ENCODE measurements at places on chromosomes 1 and 21.

DNA sequence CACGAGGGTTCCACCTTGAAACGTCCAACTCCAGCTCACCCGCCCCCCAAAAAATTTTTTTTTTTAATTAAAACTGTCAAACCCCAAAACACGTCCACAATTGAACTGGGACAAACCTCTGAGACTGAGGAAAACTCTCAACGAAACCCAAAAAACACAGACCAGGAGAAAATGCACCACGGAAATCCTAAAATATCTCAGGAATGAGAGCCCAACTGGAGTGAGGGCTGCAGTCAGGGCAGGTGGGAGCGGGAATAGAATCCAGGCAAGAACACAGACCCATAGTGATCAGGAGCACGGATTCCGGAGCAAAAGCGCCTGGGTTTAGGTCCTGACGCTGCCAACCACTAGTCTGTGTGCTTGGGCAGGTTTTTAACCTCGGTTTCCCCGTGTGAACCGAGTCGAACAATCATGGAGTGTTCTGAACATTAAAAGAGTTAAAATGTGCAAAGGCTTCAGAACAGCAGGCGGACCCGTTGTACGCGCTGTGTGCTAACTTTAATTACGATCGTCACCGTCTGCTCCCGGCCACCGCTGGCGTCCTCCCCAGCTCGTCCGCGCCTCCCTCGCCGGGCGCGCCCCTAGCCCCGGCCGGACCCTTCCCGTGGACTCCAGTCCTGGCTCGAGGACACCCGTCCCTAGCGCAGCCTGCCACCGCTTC is 624 bp downstream of the ARHGAP29 start:
- DNase-seq = no peak

DNA sequence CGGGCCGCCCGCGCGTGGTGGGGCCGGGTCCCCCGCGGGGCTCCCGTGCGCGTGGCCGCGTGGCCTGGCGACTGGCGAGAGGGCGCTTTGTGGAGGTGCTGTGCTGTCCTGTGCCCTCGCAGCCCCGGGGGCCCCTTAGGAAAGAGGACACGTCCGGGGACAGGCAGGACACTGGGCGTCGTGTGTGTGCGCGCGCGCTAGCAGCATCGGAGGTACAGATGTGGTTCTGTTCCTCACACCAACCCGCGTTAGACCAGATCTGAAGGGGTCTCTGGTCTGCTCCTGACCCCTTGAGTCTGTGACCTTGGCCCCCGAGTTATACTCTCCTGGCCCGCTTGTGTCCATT is 489 bp downstream of the ACTN2 start:
- DNase-seq = no peak

DNA sequence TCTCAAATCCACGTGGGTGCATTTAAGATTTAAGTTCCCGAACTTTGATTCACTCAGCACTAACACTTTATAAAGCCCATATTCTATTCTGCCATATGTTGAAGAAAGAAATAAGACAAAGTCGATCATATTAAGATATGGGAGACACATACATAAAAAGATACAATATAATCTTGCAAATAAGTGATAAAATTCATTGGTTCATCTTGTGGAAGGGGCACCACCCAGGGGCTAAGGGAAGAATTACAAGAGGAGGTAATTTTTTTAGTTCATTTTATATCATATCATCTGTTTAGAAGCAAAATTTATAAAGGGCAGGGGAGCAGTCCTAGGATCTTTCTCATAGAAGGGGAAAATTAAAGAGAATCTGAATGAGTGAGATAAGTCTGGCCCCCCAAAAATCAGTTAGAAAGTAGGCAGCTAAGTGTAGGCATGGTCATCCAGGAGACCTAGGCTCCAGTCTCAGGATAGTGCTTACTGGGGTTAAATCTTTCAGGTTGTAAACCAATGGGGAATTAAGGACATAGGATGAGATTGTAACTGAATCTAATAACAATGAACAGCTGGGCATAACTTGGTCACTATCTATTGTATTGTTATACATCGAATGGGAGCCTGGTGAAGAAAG is 124.2 kb upstream of the L1TD1 start:
- no peak for DNase-seq

- DNase-seq = no peak
These were observed 25.0 kb downstream of the TATDN3 start for GRCh38 chr1:212816567-212817278.

DNA sequence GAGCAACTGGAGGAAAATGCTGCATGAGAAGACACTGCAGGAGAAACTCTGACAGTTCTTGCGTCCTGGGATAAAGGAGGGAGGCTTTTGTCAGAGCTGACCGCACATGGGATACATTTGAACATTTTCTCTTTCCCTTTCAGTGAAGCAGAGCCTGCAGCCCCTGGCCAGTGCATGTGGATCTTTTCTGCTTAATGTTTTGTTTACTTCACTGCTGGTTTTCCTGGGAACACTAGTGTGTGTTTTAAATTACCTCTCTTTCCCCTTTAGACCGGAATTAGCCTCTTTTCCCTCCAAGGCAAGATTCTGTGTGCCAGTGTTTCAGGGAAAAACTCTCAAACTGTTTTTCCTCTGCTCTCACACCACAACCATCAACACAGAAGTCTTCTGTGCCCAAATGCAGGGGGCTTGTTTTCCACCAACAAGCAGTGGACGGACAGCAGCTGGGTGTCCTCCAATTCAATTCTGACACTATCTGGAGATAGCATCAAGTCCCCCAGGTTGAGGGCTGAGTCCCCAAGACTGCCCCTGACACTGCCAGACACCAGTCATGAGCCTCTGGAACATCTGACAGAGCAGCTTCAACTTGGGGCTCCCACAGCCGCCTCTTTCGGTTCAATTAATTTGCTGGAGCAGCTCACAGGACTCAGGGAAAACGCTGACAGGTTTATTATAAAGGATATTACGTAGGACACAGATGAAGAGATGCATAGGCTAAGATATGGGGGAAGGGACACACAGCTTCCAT is 136.2 kb downstream of the RHOU start:
- DNase-seq = no peak

GRCh38 chr1:155106862-155107261 is 20.8 kb upstream of the EFNA1 start:
- DNase-seq = no peak

- no peak for DNase-seq
These were observed 117.3 kb downstream of the KAZN start for GRCh38 chr1:14715802-14716201.

- no peak for DNase-seq
These were observed 18.4 kb upstream of the FOXO6 start for GRCh38 chr1:41342774-41343355.

GRCh38 chr1:193799948-193800690 is 613.7 kb upstream of the B3GALT2 start:
- DNase-seq = no peak

DNA sequence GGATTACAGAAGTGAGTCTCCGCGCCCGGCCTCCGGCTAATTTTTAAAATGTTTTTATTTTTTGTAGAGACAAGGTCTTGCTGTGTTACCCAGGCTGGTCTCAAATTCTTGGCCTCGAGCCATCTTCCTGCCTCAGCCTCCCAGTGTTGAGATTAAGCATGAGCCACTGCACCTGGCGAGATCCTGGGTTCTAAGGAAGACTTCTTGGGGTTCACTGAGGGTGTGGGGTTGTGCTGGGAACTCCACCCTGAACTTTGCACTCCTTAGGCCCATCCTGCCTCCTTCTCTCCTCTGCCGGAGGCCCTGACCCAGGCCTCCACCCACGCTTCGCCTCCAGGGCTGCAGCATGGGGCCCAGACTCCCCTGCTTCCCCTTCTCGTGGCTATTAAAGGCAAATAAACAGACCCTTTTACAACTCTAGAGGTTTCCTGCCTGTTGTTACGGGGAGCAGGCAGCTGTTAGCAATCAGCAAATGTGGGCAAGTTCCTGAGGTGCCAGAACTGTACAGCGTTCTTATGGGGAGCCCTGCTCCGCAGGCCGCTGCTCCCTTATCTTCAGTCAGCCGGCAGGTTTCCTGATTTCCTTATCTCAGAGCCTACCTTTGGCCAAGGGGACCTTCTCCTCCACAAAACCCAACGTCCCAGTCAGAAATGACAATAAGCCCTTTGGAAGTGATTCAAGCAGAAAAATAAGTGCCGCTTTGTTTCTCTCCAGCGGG is 41.0 kb upstream of the LIN9 start:
- DNase-seq = no peak

GRCh38 chr1:62382658-62382955 is 54.2 kb upstream of the USP1 start:
- DNase-seq = no peak

DNA sequence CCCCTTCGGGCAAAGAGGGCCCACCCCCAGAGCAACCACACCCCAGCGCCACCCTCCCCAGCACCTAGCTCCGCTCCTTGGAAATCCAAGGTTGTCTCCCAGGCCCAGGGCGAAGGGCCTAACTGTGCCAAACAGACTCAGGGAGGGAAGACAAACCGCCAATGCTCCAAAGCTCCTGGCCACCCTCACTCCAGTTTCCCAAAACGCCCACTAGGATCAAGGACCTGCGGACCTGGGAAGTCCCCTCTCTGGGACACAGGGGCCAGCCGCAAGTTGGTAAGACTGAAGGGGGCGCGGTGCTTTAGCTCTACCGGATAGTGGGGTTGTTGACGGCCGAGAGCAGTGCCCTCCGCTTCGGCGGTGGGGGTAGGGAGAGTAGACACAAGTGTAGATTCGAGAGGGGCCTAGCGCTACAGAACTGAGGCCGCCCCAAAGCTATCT is 581 bp downstream of the IRF6 start:
- DNase-seq = no peak

DNA sequence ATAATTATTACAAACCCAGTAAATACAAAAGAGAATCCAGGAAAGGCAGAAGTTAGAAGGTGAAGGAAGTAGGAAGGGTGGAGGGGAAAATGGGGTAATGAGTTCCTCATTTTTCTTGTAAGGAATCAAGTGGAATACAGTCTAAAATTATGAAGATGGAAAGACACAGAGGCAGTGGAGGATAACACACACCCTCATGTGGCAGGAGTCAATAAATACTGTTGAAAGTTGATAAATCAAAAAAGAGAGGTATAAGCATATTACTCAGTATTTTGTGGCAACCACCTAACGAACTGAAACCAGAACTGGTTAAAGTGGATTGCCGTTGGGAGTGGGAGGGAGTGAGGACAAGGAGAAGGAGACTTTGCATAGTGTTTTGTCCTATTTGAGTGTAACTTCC is 78.6 kb upstream of the SLC44A3 start:
- DNase-seq = no peak

DNA sequence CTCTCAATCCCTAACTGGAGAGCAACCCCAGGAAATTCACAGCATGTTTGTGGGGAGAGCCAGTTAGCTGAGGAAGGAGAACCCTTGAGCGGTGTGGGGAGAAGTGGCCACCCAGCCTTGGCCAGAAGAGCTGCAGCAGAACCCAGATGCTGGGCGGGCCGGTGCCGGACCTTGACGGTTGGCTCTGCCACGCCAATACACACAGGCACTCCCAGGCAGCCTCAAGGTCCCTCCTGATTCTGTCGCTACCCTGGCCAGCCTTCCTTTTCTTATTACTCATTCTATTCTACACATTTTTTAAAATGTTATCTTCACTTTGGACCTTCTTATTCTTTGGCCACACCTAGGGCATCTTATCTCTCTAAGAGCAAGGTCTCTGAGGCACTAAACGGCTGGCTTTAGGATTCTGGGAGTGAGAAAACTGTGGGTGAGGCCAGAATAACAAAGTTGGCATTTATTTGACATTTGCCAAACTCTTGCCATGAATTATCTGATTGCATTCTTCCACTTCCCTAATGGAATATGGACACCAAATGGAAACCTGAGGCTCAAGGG is 50.4 kb upstream of the GPR37L1 start:
- no peak for DNase-seq

GRCh38 chr1:179296356-179297104 is 2.9 kb downstream of the SOAT1 start:
- no peak for DNase-seq

DNA sequence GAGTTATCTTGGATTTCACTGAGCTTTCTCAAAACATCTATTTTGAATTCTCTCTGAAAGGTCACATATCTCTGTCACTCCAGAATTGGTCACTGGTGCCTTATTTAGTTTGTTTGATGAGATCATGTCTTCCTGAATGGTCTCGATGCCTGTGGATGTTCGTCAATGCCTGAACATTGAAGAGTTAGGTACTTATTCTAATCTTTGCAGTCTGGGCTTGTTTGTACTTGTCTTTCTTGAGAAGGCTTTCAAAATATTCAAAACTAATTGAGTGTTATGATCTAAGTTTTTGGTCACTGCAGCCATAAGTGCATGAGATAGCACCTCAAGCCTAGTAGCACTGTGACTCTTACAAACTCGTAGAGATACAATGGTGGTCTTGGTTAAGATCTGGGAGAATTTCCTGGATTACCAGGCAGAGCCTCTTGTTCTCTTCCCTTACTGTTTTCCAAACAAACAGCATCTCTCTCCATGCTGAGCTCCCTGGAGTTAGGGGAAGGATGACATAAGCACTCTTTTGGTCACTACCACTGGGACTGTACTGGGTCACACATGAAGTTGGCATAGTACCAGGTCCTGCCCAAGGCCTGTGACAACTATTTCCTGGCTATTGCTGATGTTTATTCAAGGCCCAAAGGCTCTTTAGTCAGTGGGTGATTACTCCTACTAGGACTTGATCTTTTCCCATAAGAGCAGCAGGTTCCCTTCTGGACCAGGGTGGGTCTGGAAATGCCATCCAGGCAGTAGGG is 25.6 kb downstream of the SLC22A15 start:
- DNase-seq = no peak

DNA sequence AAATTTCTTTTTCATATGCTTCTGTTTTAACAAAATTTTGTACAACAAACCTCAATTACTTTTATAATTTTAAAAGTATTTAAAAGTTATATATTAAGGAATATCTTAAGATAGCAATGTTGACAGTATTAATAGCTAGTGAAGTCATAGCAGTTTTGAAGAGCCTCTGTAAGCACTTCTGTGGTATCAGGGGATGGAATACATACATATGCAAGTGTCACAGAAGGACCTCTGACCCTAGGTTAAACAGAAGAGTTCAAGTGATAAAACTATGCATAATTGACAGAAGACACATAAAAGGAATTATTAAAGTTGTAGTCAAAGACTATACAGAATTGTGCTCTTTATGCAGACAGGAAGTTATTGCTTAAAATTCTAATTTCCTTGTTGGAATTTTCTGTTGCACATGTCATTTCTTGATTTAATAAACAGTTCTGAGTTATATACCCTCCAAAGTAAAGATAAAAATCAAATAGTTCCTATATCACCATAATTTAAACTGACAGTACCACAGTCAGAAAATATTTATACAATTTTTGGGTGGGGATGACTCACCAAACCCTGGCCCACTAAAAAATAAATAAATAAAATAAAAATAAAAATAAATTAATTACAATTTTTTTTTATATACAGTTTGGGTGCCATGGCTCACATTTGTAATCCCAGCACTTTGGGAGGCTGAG is 27.1 kb downstream of the IPP start:
- DNase-seq = no peak

GRCh38 chr1:235180916-235181460 is 19.9 kb upstream of the RBM34 start:
- DNase-seq = no peak

GRCh38 chr1:207644852-207645634 is at the start of gene CR1L:
Gene CR1L, plus strand, starts transcription at chr1:207645133. Its CDS starts 101 bp downstream, at chr1:207645234.
- no peak for DNase-seq
